ENCODE measurements at places on chromosomes 2 and 18.

DNA sequence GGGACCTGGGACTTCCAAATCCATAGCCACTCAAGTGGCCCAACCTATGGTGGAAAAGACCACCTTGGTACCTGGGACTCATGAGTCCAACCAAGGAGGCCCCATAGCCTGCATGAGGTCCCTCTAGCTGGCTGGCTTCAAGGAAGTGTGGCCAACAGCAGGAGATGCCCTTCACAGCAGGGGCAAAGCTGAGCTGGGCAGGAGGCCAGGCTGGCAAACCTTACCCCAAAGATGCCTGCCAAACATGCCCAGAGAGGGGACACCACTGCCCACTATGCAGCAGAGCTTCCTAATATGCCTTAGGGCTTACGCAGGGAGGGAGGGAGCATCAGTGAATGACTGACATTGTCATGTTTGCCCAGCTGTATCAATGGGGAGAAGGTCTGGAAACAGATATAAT, 188.0 kb upstream of the GLI2 start:
- DNase-seq = no peak

GRCh38 chr2:166494140-166494624, at the start of gene SCN7A:
Gene SCN7A (minus strand): TSS chr2:166494249. CDS start chr2:166477696, 16,553 bp downstream.
- DNase-seq = peak; percentile 55

- DNase-seq = no peak
Measured at GRCh38 chr2:46232860-46233259, 64.3 kb upstream of the EPAS1 start.

GRCh38 chr2:32904751-32905150, 42.0 kb upstream of the LTBP1 start:
- DNase-seq = peak; percentile 24

- no peak for DNase-seq
Measured at GRCh38 chr18:58606236-58606635, 22.7 kb downstream of the ALPK2 start.

DNA sequence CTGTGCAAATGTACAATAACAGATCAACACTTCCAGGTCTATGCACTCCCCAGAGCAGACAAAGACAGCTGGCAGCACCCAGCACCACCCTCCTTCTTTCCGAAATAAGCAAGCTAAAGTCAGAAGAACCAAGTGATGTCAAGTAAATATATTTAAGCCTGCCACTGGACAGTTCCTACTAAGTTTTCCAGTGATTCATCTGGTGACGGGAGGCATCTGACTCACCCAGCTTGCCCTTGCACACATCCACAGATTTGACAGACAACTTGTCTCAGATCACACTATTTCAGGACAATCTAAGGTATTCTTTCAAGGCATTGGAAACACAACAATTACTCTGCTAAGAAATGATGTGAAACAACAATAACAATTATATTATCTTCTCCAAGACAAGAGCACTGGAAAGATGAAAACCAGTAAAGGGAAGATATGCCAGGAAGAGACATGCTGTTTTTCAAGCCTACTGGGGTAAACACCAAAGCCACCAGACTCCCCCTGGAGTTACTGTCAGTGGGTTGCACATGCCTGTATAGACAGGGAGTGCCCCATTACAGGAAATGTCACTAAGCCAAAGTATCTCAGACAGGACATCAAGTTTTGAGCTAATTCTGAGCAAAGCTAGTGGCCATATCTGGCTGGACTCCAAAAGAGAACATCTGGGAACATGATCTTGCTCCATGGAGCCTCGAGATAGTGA, 287.9 kb upstream of the KLHL29 start:
- no peak for DNase-seq
